ENCODE measurements at places on chromosomes 1 and 21.
A peak's percentile ranks its signal among the peaks of the same experiment; 100 is the strongest.

- no peak for DNase-seq
Measured at GRCh38 chr21:39150877-39151276, 32.4 kb downstream of the PSMG1 start.

DNA sequence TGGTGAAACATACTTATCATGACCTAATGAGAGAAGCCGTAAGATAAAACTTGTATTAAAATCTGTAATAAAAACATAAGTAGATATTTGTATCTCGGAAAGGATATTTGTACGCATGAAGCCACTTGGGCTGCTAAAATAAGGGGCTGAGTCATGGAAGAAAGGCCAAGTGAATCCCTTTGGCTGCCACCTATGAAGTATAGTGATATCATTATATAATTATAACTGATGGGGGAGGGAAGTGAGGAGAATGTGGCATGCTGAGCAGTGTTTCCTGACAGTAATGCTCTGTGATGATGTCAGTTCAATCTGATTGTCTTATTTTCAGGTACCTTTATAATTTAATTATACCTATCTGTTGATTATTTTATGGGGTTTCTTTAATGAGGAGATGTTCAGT lies 13.6 kb downstream of the RWDD3 start:
- DNase-seq: no peak

GRCh38 chr1:26315874-26316850 lies 1.6 kb upstream of the CD52 start:
- DNase-seq: no peak

GRCh38 chr1:36846357-36846756 lies 188.0 kb downstream of the GRIK3 start:
- DNase-seq: no peak

GRCh38 chr21:28177124-28177523 lies 815.6 kb downstream of the LTN1 start:
- no peak for DNase-seq

- DNase-seq: no peak
Measured at GRCh38 chr1:161177936-161178244, 583 bp upstream of the B4GALT3 start.

DNA sequence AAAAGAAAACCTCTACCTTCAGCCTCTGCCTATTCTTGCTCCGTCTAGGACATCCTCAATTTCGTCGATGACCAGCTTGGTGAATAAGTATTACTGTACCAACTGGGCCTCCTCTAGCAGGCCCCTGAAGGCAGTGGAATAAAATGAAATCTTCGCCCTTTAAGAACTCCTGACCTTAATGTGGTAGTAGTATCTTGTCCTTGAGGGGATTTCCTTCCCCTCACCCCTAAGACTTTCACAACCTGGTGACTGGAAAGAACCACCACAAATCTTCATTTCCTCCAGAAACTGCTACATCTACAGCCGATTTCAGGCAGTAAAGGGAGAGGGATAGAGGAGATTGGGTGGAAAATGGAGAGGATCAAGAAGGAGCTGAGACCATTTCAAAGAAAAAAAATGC lies 1.6 kb upstream of the HAX1 start:
- no peak for DNase-seq

DNA sequence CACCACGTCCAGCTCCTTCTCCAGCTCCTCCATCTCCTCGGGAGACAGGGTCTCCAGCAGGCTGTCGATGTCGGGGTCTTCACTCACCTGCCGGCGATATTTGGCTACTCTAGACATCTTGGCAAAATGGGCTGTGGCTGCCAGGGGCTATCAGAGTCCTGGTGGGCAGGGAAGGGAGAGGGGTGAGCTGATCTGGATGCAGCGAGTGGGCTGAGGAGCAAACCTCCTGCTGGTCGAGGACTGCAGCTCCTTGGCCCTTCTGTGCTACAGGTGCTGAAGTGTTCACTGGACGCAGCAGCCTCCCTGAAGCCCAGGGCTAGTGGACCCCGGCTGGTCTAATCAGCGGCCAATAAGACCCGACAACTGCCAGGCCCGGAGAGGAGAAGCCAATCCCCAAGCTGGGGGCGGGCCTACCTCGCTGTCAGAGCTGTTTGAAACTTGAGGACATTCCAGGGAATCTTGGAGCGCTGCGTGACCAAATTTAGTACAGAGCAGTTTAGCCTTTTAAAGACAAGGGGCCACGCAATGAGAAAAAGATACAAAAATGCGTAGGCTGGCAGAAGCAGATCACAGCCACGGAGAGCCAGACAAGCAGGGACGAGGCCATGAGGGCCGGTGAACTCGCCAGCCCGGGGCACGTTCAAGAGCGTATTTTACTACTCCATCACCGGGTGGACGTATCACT lies at the start of gene LMOD1:
LMOD1 (minus strand) TSS at position 325 of the 685 bp plus-strand sequence; CDS start at position 117, 208 bp downstream.
- DNase-seq: peak; percentile 94

DNA sequence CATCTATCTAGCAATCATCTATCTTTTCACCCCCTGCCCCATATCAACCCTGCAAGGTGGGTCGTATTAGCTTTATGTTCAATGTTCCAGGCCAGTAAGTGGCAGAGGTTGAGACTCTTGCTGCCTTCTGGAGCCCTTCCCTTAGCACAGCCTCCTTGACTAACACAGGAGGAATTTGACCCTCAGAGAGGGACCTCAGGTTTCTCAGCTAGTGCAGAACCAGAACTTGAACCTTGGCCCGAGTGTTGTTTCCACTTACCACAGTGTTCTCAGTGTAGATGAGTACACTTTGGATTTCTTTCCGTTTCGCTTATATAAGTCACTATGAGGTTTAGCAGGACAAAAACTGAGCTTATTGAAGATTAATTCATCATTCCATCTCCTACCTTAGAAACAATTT lies 11.1 kb upstream of the ATF3 start:
- no peak for DNase-seq

DNA sequence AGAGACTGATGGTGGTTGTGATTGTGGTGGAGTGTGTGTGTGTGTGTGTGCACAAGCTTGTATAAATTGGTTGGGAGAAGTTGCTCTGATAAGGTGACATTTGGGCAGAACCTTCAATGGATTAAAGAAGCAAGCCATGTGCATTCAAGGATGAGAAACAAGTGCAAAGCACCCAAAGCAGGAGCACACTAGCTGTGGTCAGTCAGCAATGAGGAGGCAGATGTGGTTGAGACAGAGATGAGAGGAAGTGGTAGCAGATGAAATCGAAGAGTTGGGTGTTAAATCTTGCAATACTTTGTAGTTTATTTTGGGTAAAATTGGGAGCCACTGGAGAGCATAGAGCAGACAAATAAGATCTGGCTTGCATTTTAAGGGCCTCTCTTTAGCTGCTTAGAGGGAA lies 4.4 kb upstream of the PGBD5 start:
- no peak for DNase-seq

DNA sequence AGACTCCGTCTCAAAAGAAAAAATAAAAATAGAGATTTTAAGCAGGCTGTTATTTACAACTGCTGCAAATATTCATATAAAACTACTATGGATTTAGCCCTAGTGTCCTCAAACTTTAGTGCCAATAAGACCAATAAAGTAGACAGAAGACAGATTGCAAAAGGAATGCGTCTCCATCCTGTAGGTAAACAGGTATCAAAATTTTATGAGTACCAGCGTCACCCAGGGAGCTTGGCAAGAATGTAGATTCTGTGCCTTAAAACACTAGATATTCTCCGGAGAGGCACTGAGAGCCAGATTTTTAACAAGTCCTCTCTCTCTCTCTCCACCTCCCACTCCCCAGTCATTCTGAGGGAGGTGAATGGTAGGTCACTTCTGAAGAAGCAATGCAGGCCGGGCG lies 18.4 kb downstream of the SMYD3 start:
- no peak for DNase-seq

DNA sequence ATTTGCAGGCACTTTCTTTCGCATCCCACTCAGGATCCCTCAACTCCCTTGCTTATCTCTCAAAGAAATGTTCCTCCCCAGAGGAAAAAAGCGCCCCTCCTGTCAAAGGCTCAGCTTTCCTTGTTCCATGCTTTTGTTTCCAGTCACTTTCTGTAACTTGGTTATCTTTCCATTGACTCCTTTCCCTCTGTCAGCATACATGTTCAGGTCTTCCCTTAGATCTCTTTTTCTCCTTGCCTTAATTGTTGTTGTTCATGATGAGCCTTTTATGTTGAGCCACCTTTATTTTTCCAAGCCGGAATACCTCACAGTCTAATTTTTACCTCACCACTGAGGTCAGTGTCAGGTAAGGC lies 46.5 kb upstream of the PODN start:
- DNase-seq: no peak

- DNase-seq: no peak
Measured at GRCh38 chr1:53377438-53377841, 49.6 kb upstream of the LRP8 start.

GRCh38 chr1:97145321-97145956 lies 423.9 kb downstream of the PTBP2 start:
- no peak for DNase-seq

DNA sequence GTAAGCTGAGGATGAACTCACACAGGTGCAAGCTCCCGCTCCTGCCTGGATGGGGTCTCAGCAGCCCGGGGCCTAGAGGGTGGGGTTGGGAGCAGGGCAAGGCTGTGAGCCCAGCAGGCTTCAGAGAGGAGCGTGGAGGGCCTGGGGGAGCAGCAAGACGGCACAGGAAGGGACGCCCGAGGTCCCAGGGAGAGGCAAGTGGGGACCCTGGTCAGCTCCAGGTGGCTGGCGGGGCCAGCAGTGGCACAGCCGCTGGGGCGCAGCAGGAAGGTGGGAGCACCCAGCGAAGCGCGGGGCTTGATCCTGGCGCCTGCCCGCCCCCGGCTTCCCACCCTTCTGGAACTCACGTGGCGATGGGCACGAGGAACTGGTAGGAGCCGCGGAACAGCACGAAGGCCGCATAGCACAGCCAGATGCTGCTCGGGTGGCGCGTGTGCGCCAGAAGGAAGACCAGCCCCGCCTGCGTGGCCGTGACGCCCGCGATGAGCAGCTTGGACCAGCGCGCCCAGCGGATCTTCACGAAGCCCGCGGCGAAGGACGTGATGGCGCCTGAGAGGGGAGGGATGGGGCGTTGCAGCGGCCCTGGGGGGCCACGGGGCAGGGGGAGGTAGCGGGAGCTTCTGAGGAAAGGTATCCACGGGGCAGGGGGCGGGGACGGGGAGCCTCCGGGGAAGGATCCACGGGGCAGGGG lies 11.7 kb downstream of the SLC19A1 start:
- no peak for DNase-seq

DNA sequence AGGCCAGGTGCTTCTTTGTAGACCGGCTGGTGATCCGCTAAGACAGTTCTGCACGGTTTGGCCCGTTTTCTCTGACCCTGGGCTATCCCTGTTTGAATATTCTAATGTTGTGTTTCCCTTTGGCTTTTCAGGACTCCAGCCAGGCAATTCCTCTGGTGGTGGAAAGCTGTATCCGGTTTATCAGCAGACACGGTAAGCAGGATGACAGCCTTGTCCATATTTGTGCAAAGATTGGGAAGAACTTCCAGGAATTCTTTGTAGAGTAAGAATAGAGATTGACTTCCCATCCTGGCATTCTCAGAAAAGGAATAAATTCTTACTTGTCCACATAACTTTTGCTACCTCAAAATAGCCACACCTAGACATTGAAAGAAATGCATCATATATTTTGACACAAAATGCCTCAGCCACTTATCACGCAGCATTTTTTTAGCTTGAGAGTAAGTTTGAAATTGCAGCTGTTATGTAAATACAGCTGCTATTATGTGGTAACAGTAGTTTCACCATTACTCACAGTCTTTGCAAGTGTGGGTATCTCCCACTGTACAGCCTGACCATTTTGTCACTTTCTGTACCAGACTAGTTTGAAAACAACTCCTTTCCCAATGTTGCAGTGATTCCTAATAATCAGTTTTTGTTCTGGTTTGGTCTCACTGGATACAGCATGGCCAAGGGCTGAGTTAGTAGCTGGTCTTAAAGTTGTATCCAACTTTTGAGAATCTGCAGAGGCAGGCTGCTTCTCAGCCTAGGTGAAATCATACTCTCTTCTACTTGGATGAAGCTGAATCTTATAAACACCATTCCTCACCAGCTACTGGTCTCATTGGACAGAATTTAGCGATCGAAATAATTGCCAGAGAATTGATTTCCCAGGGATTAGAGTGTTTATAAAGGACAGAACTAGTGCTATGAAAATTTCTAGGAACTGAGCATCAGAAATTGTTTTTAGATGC lies 40.0 kb upstream of the IKBKE start:
- peak; percentile 51 for DNase-seq

GRCh38 chr1:5682626-5683225 lies 309.5 kb downstream of the NPHP4 start:
- no peak for DNase-seq

GRCh38 chr1:222385955-222386354 lies 161.9 kb downstream of the HHIPL2 start:
- DNase-seq: no peak

DNA sequence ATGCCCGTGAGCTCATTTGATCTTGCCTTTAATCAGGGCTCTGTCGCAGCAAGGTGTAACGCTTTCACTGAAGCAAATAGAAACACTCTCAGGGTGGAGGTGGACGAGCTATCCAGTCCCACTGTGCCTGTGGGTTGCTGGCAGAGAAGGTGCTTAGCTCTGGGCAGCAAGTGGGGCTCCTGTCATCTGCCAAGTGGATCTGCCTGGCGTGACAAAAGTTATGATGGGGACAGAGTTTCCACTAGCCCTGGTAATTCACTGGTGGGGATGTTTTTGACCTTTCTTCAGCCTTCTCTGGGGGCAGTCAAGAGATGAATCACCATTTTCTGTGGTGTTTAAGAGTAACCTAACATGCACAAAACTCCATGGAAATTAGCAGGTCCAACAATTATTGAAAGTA lies 71.3 kb upstream of the EDEM3 start:
- no peak for DNase-seq

DNA sequence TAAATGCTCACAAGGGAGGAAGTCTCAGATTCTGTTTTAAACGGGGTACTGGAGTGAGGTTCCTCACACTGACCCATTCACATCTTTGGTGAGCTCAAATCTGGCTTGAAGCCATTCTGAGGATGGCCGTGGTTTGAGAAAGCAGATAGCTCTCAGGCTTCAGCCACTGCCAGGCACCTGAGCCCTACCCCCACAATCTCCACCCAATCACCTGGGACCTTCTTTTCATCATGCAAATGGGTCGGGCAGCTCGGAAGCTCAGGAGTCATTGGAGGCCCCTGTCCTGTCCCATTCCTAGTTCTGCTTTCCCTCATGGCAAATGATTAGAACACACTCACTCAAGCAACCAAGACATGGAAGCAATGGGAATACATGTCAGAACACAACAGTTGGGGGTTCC lies 141.4 kb upstream of the ETS2 start:
- no peak for DNase-seq

DNA sequence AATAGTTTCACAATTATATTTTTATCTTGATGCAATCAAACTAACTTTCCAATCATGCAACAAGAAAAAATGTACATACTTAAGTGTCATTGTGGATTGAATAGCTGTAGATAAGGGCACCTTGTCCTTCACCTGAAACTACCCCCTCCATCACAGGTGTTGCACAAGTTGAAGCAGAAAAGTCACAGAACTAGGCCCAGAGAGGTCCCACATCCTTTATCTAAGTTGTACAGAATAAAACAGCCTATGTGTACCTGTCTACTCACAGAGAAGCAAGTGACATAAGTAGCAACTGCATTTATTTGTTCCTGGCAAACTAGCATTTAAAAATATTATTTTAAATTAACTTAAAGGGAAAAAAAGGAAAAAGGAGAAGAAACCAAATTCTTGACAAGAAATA lies 256.8 kb downstream of the FAF1 start:
- DNase-seq: peak; percentile 34
